Left renal pelvis (tissue), 4 donors: ENCODE measurements at places on chromosomes 1 and 21. TPM values are rescaled to one million over a fixed set of nuclear protein-coding genes. Genes with fewer than 3 reads are reported as not detected.
A peak's percentile ranks its signal among the peaks of the same experiment; 100 is the strongest.

- DNase-seq, result no peak
Measured at GRCh38 chr1:57623039-57623790, 199.4 kb upstream of the DAB1 start.

GRCh38 chr1:58727364-58727763, 27.5 kb upstream of the MYSM1 start:
- DNase-seq, result no peak

Gene LORICRIN
- polyA plus RNA-seq, result not detected

Gene TAL1
- 6.2 TPM for polyA plus RNA-seq

Gene CASP9
- 34.4 TPM for polyA plus RNA-seq

GRCh38 chr1:47693115-47693514, 255.3 kb downstream of the FOXD2 start:
- no peak for DNase-seq

DNA sequence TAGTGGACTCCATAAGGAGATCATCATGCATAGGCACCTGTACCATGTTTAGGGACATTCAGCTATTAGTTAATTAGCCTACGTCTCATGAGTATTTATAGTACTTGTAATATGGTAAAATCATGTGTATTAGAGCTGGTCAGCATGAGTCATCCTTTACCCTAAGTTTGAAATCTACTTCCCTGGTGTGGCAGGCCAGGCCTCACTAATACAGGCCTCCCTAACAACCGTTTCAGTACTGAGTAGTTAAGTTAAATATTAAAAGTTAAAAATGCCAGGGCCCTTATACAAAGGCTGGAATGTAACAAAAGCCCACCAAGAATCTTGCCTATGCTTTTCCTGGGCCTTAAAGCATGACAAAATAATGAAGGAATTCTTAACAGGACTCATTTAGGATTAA, 356.3 kb upstream of the DPYD start:
- DNase-seq, result no peak

GRCh38 chr1:87949711-87950110, 621.0 kb downstream of the LMO4 start:
- no peak for DNase-seq

DNA sequence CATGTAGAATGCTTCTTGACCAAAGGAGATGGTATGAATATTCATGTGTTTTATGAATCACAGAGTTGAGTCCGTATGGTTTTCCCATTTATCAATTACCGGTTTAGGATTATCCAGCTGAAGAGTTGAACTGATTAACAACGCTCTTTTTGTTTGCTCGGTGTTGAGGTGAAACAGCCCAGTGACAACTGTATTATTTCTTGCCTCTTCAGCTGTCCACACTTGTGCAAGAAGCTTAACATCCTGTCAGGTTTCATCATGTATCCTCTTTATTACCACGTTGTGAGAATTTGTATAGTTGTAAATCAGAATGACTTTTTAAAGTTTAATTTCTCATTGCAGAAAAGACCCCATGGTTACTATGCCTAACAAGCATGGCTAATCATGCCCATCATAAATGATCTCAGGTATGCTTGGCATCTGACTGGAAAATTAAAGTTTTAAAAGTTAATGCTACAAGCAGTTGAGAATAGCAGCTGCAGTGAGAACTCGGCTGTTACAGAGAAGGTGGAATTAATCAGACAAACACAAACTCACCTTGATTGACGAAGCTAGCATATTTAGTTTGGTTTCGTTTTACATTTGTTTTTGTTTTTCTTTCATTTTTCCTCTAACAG, 563.2 kb upstream of the ADGRL2 start:
- DNase-seq, result peak; percentile 25

Gene AIM2
- polyA plus RNA-seq, result not detected

Gene XKR8
- 8.1 TPM for polyA plus RNA-seq

Gene LYPD8
- not detected for polyA plus RNA-seq

Gene DNALI1
- 72.4 TPM for polyA plus RNA-seq

- no peak for DNase-seq
Measured at GRCh38 chr1:103145449-103145848, 37.1 kb upstream of the COL11A1 start.

Gene SV2A
- polyA plus RNA-seq, result 7.8 TPM

- DNase-seq, result no peak
Measured at GRCh38 chr1:202938287-202938925, 11.4 kb upstream of the KLHL12 start.

DNA sequence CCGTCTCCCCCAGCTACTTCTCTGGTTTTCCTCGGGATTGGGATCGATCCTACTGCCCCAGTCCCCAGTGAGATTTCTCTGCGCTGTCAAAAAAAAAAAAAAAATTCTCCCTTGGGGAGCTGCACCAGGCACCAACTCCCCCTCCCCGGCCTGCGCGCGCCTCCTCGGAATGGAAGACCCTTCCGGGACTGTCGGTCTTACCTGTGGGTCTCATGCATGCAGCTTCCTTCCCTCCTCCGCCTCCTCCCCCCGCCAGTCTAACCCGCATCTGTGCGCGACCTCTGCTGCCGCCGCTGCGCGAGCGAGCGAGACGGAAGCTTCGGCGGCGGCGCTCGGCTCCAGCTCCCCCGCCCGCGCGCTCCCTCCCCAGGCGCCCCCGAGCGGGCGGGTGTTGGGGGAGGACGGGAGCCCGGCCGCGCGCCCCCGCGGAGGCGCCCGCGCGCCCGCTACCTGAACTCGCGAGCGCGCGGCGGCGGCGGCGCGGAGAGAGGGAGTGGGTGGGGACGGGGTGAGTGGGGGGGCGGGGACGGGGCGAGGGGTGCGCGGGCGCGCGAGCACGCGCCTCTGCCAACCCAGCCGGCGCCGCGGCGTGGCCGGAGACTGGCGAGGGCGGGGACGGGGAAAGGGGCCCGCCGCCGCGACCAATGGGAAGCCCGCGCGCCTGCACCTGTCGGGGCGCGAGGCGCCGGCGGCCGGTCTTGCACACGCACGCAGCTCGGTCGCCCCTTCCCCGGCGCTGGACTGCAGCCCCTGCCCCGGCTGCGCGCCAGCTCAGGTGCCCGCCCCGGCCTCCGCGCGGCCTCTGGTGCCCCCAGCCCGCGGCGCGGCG, at the start of gene SUSD4:
Gene SUSD4, minus strand, starts transcription at position 321 of the 829 bp plus-strand sequence. CDS start 751 bp downstream, outside the sequence.
- peak; percentile 23 for DNase-seq

- no peak for DNase-seq
Measured at GRCh38 chr1:42914092-42914627, 44.5 kb downstream of the SLC2A1 start.

Gene TNFRSF4
- 2.7 TPM for polyA plus RNA-seq

Gene NUF2
- 25.7 TPM for polyA plus RNA-seq

DNA sequence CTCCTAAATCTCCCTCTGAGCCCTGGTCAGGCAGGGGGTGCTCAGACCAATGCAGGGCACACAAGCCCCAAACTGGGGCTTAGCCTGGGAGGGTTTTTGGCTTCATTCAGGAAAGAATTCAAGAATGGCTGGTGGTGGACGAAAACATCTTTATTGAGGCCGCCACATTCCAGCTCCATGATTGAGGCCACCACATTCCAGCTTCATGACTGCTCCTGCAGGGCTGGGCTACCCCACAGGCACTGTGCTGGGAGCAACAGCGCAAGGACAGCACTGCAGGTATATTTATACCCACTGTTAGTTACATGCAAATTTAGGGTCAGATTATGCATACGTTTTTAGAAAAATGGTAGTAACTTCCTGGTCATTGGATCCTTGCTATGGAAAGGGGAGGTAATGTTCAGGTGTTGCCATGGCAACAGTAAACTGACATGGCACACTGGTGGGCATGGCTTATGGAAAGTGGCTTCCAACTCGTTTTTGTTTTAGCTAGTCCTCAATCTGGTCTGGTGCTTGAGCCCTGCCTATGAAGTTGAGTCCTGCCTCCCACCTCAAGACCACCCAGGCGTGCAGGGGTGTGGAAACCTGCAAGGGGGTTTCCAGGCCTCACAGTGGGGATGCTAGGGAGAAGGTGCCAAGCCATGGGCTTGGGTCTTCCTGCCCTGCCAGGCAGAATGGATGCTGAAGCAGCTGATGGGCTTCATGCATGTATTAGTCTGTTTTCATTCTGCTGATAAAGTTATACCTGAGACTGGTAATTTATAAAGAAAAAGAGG, 348.7 kb upstream of the AJAP1 start:
- no peak for DNase-seq

Gene TNFAIP8L2
- 2.9 TPM for polyA plus RNA-seq

Gene OR10K2
- not detected for polyA plus RNA-seq

DNA sequence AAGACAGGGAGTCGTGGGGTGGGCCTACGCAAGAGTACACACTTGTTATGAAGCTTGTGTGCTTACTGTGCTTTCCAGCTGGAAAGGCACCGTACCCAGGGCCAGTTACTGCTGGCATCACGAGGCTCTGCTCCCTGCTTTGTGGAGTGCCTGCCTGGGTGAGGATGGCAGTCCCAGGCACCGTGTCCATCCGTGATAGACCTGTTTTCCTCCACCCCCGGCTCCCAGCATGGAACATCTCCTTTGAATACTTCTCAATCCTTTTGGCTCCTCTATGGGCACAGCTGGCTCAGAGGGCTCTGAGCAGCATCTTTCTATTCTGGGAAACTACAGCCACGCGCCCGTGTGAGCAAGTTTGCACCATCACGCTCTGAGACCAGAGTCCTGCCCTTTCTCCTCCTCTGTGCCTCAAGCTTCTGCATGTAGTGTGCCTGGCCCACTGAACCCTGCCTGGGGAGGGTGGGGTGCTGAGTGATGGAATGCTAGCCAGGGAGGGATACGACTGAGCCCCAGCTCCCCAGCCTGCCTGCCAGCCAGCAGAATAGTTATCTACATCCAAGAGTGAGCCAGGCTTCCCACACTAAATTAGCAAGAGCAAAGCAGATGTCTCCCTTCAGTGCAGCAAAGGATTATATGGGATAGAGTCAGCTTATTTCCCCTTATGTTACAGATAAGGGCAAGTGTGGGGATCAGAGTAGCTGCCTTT, 7.1 kb upstream of the TNR start:
- DNase-seq, result no peak

GRCh38 chr1:2941040-2941439, 80.2 kb upstream of the ACTRT2 start:
- DNase-seq, result no peak

Gene SLC5A9
- polyA plus RNA-seq, result 11.4 TPM

DNA sequence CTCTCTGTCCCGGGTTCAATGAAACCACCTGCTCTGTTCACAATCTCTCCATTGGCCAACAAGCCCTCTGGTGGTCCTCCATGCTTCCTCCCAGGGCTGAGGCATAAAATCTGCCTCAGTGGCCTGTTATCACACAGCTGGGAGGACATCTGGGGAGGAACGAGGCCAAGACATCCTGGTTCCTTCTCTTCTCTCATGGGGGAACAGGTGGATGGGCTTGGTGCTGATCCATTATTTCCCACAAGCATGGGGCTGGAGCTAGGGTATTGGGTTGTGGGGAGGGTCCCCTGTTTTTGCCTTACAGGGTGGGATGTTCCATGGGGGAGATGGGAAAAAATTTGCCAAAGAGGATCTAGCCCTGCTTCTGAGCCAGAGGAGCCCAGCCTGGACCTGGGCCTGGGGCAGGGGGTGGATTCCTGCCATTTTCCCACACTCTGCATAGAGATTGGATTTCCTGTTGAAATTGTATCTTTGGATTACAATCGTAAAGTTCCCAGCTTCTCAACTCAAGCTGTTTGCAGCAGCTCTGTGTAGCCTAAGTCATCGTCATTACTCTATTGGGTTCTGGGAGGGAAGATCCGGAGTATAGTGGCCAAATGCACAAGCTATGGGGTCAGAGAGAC, 124.7 kb downstream of the NAV1 start:
- DNase-seq, result no peak

GRCh38 chr1:88150330-88150729, 533.7 kb upstream of the PKN2 start:
- DNase-seq, result no peak

Gene FLG
- 2.5 TPM for polyA plus RNA-seq

GRCh38 chr1:60655679-60656355, 426.5 kb upstream of the NFIA start:
- DNase-seq, result no peak

DNA sequence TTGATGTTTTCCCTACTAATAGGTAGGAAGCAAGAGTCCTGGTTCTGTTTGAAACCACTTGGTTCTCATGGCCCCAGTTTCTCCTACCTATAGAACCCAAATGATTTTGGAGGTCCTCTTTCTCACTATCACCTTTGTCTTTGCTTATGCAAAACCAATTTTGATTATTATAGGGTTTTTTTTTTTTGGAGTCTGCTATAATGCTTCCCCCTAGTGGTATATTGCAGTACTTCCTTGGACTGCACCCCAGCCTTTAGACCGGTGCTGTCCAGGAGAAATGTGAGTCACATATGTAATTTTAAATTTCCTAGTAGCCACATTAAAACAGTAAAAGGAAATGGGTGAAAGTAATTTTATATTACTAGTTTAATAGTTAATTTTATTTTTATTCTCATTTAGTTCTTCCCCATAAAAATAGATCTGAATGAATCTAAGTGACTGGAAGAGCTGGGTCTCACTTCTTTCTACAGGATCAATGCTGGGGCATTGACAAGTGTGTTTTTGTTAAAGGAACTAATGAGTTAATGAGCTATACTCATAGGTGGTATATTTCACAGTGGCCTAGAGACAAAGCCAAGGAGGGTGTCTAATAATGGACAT, 10.6 kb downstream of the FCMR start:
- no peak for DNase-seq

Gene CLIC6
- 0.85 TPM for polyA plus RNA-seq

DNA sequence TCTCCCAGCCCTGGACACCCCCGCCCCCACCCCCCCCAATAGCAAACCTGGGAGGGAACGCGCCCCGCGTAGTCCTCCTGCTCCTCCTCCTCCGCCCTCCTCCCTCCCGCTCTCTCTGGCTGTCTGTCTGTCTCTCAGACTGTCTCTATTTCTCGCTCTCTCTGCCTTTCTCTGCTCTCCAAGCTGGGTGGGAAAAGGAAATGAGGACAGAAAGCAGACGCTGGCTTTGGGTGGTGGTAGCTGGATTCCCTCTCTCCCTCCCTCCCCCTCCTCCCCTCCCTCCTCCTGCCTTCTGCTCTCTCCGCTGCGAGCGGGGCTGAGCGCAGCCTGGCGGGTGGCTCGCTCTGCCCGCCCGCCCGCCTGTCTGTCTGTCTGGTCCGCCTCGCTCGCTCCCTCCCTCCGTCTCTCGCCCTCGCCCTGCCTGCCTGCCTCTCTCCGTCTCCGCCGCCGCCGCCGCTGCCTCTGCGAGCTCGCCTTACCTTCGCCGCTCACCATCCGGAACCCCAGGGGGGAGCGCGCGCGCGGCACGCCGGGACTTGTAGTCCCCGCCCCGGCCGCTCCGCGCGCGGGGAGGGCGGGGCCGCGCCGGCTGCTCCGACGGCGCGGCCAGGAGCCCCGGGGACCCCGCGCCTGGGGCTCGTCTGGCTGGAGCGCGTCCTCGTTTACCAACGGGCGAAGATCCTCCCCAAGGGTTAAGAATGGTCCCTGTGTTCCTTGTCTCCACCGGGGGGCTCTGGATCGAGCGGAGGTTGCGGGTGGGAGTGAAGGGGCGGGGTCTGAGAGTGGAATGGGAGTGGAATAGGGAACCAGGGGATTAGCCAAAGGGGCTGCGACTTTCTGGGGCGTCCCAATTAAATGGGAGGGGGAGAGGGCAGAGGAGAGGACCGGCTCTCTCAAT, at the start of gene AHDC1:
Gene AHDC1, minus strand, starts transcription at position 464 of the 898 bp plus-strand sequence. CDS start 52,029 bp downstream, outside the sequence.
- peak; percentile 76 for DNase-seq

Gene ITLN2
- not detected for polyA plus RNA-seq

Gene PRKCZ
- polyA plus RNA-seq, result 29.5 TPM

Gene DHRS3
- polyA plus RNA-seq, result 81.3 TPM
